Stimulated activated CD4-positive, alpha-beta T cell treated with anti-CD3 and anti-CD28 coated beads, TNF-alpha, amount 100 ng/mL, for 48 hours (primary cell): ENCODE measurements at places on chromosomes 6 and 20.

DNA sequence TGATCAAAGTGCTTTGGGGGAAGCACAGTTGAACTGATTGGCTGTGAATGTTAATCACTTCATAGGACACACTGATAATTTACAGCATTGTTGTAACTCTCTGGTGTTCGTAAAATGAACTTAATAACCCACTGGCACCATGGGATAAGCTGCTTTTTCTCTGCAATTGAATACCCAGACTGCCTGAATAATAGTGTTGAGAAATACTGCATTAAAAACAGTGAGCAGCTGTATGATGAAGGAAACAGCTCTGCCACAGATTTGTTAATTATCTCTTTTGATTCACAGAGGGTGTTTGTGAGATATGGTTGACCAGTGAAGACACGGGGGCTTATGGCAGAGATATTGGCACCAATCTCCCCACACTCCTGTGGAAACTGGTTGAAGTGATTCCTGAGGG, 420.9 kb downstream of the CDKAL1 start:
- DNase-seq: no peak

- DNase-seq: no peak
These were observed 10.5 kb downstream of the MTG2 start for GRCh38 chr20:62193079-62194025.

- no peak for DNase-seq
These were observed 13.3 kb downstream of the FRK start for GRCh38 chr6:116047173-116047933.

DNA sequence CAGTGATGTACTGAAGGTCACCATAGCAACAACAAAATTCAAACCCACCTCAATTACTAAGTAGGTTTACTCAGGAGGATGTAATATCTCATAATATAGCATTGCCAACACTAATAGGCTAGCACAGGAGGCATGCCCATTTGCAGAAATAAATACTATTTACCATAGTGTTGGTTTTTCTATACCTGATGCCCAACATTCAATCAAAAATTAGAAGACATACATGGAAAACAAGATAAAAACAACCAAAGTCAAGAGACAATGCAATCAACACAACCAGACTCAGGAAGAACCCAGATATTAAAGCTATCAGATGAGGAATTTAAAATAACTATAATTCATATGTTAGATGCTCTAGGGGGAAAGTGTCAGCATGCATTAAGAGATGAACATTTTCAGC, 14.3 kb upstream of the TXNDC5 start:
- DNase-seq: no peak

DNA sequence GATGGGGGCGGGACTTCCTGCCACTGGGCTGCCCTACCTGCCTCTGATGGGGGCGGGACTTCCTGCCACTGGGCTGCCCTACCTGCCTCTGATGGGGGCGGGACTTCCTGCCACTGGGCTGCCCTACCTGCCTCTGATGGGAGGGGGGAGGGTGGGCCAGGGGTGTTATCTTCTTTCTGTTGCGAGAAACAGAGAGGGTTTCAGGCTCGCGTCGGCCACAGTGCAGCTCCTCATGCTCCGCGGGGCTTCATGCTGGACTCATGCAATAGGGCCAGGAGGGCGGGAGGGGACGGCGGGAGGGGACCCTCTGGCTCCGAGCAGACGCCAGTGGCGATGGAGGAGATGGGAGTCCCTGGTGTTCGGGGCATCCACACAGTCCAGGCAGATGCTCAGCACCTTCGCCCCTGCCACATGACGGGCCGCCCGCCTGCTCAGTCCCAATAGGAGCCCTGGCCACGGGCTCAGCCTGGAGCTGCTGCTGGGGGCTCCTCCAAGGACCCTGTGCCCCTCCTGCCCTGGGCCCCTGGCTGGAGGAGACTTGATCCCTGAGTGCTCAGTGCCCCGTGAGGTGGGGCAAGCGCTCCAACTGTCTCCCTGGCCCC, 48.8 kb upstream of the CHRNA4 start:
- DNase-seq: no peak

DNA sequence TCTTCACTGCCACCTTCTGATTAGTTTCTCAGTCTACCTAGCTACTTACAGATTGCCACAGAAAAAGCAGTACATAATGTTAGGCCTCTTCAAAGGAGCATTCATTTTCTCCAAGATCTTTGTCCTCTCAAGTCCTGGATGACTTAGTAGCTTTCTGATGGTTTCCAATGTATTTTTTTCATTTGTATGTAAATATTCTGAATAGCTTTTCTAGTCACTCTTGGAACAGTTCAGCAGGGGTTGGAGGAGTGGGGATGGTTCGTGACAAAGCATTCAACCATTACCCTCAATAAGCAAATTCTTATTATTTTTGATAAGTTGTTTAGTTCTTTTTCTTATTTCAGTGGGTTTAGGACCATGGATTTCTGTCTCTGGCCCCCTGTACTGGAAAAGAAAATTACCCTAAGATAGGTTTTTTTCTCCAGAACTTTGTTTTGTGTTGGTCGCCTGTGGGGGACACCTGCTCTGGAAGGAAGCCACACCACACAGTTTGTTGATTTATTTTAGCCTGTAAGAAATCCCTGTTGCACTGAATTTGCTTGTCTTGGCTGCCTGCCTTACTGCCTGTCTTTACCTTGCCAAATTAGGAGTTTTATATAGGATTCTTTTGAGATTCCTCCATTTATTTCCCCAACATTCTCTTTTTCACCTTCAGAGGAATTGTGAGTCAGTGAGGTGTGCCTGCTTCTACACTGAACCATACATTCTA, 247.9 kb downstream of the RFPL4B start:
- DNase-seq: no peak

GRCh38 chr6:121430514-121431460, 4.7 kb upstream of the GJA1 start:
- no peak for DNase-seq

DNA sequence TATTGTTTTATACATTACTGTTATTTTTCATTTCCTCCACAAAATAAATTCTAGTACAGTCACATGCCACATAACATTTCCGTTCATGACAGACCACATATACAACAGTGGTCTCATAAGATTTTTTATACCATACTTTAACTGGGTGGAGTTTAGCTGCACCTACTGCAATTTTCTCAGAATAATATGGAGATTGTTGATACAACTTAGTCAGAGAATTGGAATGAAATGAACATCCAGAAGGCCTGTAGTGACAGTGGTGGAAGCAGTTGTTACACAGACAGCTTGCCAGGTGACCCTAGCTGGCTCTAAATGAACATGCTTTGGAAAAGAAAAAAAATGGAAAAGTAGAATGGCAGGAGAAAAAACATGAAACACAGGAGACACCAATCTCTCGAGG, 183.2 kb upstream of the TCF21 start:
- DNase-seq: no peak

DNA sequence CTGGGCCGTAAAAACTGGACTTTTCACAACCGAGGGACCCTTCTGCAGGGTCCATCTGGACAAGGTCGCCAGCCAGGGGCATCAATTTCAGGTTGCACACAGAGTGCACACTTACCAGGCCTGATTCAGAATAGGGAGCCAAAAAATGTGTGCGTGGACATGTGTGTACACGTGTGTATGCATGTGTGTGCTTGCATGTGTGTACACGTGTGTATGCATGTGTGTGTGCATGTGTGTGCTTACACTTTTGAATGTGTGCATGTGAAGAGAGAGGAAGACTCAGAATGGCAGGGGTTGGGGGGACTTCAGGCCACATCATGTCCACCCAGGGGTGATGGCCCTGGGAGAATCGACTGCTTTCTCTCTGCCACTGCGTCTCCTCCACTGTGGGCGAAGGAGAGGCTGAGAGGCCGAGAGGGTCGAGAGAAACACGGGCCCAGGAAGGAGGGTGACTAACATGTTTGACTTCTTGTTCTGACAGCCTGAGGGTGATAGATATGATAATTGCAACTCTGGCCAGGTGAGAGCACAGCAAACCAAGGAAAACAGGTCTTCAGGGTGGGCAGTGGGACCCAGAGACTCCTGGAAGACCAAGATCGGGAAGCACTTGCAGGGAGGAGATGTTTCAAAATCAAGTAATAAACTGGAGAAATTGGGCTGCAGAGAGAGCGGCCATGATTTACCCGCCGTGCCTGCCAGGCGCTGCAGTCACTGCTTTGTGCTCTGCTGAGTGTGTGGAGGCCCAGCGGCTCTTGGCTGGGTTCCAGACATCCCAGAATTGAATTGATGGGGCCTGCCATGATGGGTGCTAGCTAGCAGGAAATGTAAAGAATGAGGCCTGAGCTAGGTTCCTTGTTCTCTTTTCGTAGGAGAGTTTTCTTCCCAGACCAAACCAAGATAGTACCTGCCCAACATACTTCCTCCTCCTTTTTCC, 310.8 kb downstream of the QKI start:
- no peak for DNase-seq

DNA sequence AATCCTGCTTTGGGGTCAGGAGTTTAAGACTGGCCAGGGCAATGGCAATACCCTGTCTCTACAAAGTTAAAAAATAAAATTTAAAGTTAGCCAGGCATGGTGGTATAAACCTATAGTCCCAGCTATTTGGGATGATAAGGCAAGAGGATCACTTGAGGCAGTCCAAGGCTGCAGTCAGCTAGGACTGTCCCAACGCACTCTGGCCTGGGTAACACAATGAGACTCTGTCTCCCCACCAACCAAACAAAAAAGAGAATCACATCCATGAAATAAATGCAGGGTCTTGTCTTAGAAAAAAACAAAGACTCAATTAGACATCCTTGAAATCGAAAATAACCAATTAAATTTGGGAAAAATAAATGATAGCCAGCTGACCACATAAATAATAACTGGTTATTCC, 88.9 kb downstream of the PHIP start:
- DNase-seq: no peak

DNA sequence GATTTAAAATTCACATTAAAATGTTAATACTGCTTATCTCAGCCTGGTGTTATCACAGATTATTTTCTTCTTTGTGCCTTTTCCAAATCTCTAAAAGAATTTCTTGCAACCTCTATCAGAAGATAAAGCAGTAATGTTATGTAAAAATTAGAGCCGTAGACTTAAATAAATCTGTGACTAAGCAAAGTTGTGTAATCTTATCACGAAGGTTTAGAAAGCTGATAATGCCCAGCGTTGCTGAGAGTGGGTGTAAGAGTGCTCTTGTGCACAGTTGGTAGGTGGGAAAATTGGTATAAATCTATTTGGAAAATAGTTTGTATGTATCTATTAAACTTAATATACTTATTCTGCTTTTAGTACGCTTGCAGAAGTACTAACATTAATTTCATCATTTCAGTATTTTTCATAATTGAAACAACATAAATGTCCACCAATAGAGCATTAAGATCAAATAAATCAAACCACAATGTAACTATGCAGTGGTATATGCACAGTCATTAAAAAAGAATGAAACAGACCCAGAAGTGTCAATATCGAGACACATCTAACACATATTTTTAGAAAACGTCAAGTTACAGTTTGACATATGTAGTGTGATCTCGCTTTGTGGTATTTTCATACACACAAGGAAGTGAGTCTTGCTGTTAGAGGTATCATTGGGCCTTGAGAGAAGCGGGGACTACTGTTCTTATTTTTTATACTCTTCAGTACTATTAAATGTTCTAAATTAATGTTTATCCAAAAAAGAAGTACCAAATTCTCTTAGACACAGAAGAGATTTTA, 54.4 kb upstream of the PBOV1 start:
- no peak for DNase-seq
